ENCODE measurements at places on chromosomes 3 and 15. TPM values are rescaled to one million over a fixed set of nuclear protein-coding genes. Genes with fewer than 3 reads are reported as not detected.

Gene ISLR2
- 1.4 TPM for total RNA-seq

Gene IMPG2
- total RNA-seq, result 1.3 TPM

Gene LEO1
- total RNA-seq, result 17.5 TPM

DNA sequence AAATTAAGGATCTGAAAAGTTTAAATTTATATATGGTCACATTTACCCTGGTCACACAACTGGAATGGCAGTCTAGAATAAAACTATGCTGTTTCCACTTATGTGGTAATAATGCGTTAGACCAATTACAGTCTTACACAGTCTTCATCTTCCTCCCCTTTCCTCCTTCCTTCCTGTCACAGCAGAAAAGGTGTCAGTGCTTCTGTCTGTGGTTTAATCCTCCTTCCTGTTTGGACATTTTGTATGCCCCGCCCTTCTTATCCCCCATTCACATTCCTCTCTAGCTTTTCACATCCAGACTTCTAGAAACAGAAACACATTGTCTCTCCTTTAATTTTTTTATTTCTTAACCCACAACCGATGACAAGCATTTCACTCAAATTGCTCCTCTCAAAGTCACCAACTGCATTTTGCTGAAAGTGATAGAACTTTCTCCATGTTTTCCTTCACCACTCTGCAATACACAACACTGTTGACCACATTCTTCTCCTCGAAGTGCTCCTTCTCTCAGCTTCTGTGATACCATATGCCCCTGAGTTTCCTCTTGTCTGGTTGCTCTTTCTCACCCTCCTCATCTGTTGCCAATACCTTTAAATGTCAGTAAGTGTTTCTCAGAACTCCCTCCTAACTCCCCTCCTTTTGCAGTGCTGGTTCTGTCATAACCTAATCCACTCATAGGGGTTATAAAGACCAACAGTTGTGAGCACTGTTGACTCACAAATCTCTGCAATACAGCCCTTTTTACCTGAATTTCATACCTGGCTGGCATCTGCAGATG, 271.6 kb downstream of the UBE2E2 start:
- DNase-seq, result no peak
- H3K27ac ChIP-seq, result no peak overlapping the region
- H3K36me3 ChIP-seq, result peaks cover 2% of the 10 kb centered on the region
- H3K27me3 ChIP-seq, result no peaks in the 10 kb centered on the region

GRCh38 chr15:23565395-23566070, at the start of gene MKRN3:
Gene MKRN3 (plus strand): TSS chr15:23565674. CDS start chr15:23565783, 109 bp downstream.
- peaks cover 3% of the 10 kb centered on the region for H3K27me3 ChIP-seq
- H3K4me3 ChIP-seq, result peak within 1 kb of the TSS; percentile 50
- no peaks in the 10 kb centered on the region for H3K4me1 ChIP-seq
- H3K27ac ChIP-seq, result peak within 1 kb of the TSS; percentile 69

- DNase-seq, result no peak
- H3K36me3 ChIP-seq, result no peaks in the 10 kb centered on the region
- H3K27me3 ChIP-seq, result no peaks in the 10 kb centered on the region
- H3K4me1 ChIP-seq, result peaks cover 2% of the 10 kb centered on the region
- no peak overlapping the region for H3K27ac ChIP-seq
Observed at GRCh38 chr3:31161889-31162288, 267.4 kb upstream of the GADL1 start.

DNA sequence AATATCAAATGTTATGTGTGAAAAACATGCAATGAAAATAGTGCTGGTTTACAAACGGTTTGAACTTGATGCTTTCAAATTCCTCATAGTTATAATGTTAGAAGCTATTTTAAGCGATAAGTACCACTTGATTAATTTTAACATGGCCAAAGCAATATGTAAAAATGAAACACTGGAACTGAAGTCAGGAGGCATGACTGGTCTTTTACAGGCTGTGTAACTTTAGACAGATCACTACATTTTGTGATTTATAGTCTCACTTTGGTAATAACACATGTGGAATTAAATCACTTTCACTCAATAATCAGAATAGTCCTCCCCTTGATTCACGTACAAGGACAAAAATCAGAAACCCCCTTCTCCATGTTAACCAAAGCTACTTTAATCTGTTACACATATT, 482.7 kb upstream of the NECTIN3 start:
- no peak for DNase-seq
- H3K36me3 ChIP-seq, result no peaks in the 10 kb centered on the region
- no peaks in the 10 kb centered on the region for H3K27me3 ChIP-seq
- H3K27ac ChIP-seq, result no peak overlapping the region
- no peak overlapping the region for H3K4me3 ChIP-seq

DNA sequence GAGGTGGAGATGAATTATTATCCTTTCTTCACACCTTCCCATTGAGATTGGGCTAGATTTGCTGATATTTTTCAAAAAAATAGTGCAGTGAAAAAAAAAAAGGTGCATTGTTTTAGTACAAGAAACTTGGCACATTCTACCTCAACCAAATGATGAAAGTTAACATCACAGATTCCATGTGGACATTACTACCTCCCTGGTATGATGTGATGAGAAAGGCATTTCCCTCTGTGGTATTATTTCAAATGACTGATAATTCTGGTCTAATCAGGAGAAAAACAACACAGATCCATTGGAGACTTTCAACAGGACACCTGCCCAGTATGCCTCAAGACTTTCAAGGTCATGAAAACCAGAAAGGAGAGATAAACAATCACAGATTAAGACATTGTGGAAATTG, 313.4 kb downstream of the BCHE start:
- H3K36me3 ChIP-seq, result no peaks in the 10 kb centered on the region
- H3K27ac ChIP-seq, result no peak overlapping the region
- DNase-seq, result no peak
- no peaks in the 10 kb centered on the region for H3K4me1 ChIP-seq
- H3K4me3 ChIP-seq, result no peak overlapping the region
- H3K27me3 ChIP-seq, result no peaks in the 10 kb centered on the region

DNA sequence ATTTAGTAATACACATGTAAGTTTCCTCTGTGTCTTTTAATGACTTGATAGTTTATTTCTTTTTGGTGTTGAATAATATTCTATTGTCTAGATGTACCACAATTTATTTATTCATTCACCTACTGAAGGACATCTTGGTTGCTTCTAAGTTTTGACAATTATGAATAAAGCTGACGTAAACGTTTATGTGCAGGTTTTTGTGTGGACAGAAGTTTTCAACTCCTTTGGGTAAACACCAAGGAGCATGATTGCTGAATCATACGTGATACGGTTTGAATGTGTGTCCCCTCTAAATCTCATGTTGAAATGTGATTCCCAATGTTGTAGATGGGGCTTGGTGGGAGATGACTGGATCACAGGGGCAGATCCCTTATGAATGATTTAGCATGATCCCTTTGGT, 21.5 kb downstream of the SPESP1 start:
- H3K27ac ChIP-seq, result no peak overlapping the region
- DNase-seq, result no peak
- no peak overlapping the region for H3K4me3 ChIP-seq
- H3K36me3 ChIP-seq, result no peaks in the 10 kb centered on the region
